MCF 10A (cell line): ENCODE measurements at places on chromosomes 6 and 20. TPM values are rescaled to one million over a fixed set of nuclear protein-coding genes. Genes with fewer than 3 reads are reported as not detected.
A peak's percentile ranks its signal among the peaks of the same experiment; 100 is the strongest.

DNA sequence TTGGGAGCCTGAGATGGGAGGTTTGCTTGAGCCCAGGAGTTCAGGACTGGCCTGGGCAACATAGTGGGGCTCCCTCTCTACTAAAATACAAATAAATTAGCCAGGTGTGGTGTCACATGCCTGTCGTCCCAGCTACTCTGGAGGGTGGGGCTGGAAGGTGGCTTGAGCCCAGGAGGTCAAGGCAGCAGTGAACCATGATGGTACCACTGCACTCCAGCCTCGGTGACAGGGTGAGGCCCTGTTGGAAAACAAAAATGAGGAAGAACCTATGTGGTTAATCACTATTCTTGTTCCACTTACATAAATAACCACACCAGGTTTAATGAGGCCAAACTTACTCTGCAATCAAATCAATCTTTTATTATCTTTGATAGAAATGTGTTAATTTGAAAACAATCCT, 5.4 kb downstream of the PPDPF start:
- DNase-seq: no peak
- H3K27me3 ChIP-seq: no peaks in the 10 kb centered on the region
- H3K36me3 ChIP-seq: peaks cover 34% of the 10 kb centered on the region
- H3K27ac ChIP-seq: no peak overlapping the region

DNA sequence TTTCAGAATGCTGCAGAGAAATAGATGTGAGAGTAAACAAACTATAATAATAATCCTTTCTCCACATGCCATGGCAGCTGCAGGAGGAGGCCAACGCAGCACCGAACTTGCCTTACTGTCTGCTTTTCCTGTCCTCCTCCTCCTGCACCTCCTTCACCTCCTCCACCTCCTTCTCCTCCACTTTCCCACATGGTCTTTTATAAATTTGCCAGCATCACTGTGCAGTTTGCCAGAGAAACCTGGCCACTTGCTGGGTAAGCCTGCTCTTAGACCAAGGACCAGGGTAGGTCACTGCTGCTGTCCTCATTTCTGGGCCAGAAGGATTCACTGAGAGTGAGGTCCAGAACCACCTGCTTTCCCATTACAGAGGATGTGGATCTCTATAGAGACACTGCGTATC, 8.7 kb downstream of the SGK1 start:
- H3K4me3 ChIP-seq: no peak overlapping the region
- H3K36me3 ChIP-seq: no peaks in the 10 kb centered on the region
- H3K27me3 ChIP-seq: no peaks in the 10 kb centered on the region
- no peak for DNase-seq

DNA sequence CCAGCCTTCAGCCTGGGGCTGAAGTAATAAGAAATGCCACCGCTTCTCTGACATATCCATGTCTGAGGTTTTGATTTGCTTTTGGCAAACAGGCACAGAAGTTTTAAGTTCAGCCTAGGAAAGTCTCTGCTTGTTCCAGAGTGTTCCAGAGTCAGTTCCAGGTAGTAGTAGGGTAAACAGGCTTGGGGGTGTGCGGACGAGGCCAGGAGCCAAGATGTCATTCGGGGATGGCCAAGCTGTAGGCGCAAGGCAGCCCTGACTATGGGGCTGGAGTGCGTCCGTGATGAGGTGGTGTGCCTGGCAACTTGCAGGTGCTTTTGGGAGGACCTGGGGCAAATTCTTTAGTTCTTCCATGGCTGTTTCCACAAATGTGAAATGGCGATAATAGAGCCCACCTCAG, 60.3 kb downstream of the IRF4 start:
- no peak overlapping the region for H3K27ac ChIP-seq
- H3K27me3 ChIP-seq: peaks cover 17% of the 10 kb centered on the region
- H3K4me1 ChIP-seq: no peaks in the 10 kb centered on the region
- DNase-seq: no peak
- no peaks in the 10 kb centered on the region for H3K36me3 ChIP-seq

GRCh38 chr6:125818772-125819260, 28.1 kb downstream of the NCOA7 start:
- H3K27ac ChIP-seq: no peak overlapping the region
- H3K4me1 ChIP-seq: peaks cover 34% of the 10 kb centered on the region
- H3K27me3 ChIP-seq: no peaks in the 10 kb centered on the region

DNA sequence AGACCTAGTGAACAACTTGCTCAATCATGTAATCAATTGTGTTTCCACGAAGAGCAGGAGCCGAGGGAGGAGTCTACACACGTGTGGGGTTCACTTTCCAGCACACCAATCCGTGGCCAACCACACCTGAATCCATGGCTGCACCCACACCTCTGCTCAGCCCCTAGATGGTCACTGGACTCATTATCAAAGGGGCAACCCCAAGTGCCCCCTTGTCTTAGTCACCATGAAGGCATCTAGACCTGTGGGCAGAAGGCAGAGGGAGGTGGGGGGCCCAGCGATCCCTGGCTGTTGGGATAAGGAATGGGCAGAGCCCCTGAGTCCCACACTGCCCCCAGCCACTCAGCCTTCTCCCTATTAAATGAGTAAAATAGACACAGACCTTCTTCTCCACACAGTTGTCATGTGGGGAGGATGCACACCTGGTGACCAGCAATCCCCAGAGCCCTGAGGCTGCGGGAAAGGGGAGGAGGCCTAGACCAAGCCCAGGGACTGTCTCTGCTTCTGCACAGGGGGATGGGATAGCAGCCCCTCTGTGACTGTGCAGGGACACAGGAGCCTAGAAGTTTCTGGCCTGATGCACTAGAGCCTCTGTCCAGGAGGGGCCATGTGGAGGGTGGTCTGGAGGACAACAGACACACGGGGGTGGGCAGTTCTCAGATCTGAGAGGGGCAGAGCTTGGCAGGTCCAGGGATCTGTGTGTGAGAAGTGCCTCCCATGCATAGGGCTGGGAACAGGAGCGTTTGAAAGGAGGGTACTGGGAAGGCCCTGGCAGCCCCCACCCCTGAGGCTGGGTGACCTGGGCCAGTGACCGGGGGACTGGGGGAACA, 1.9 kb upstream of the RAET1L start:
- no peaks in the 10 kb centered on the region for H3K27me3 ChIP-seq
- H3K4me3 ChIP-seq: no peak overlapping the region

DNA sequence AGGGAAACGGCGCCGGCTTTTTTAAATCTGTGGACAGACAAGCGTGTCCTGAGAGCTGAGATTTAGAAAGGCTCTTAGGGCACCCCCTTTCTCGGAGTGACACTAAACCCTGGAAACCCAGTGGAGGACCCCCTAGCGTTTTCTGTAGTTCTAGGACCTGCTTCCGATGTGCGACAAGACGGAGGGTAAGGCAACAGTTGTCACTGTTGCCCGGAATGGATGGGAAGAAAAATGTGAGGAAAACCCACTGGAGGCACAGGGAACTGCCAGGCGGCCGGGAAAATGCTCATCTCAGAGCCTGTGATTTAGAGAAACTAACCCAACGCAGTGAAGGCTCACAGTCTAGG, 551 bp upstream of the ATP5F1E start:
- H3K4me1 ChIP-seq: peaks cover 28% of the 10 kb centered on the region
- H3K4me3 ChIP-seq: peak overlapping the region; percentile 90

- no peaks in the 10 kb centered on the region for H3K36me3 ChIP-seq
- DNase-seq: no peak
- peaks cover 39% of the 10 kb centered on the region for H3K27me3 ChIP-seq
- no peaks in the 10 kb centered on the region for H3K4me1 ChIP-seq
- H3K4me3 ChIP-seq: no peak overlapping the region
Observed at GRCh38 chr6:125434760-125435159, 133.0 kb upstream of the HDDC2 start.

GRCh38 chr6:134170844-134171243, 118.4 kb upstream of the SLC2A12 start:
- H3K4me3 ChIP-seq: peak overlapping the region; percentile 95
- peaks cover 78% of the 10 kb centered on the region for H3K36me3 ChIP-seq
- no peak for DNase-seq

GRCh38 chr6:68343901-68344300, 291.2 kb upstream of the ADGRB3 start:
- H3K27ac ChIP-seq: no peak overlapping the region
- H3K4me3 ChIP-seq: no peak overlapping the region
- H3K27me3 ChIP-seq: no peaks in the 10 kb centered on the region
- DNase-seq: peak; percentile 70

- H3K4me1 ChIP-seq: peaks cover 42% of the 10 kb centered on the region
- peak overlapping the region; percentile 95 for H3K27ac ChIP-seq
- peak; percentile 84 for DNase-seq
- no peaks in the 10 kb centered on the region for H3K27me3 ChIP-seq
- peaks cover 17% of the 10 kb centered on the region for H3K36me3 ChIP-seq
Observed at GRCh38 chr6:33620158-33620855, 815 bp upstream of the ITPR3 start.

GRCh38 chr20:33276303-33277113, 6.5 kb upstream of the BPIFB1 start:
- no peaks in the 10 kb centered on the region for H3K36me3 ChIP-seq
- no peak for DNase-seq
- peaks cover 50% of the 10 kb centered on the region for H3K27me3 ChIP-seq
- no peaks in the 10 kb centered on the region for H3K4me1 ChIP-seq

DNA sequence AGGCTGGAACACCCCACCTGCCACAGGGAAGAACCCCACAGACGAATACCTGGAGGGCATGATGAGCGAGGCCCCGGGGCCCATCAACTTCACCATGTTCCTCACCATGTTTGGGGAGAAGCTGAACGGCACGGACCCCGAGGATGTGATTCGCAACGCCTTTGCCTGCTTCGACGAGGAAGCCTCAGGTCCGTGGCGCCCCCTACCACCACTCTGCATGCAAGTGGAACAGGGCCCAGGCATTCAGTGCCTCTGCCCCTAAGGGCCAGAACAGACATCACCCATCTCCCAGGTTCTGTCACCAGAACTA, 6.6 kb downstream of the MYL9 start:
- DNase-seq: no peak
- no peak overlapping the region for H3K4me3 ChIP-seq
- peaks cover 8% of the 10 kb centered on the region for H3K36me3 ChIP-seq
- H3K4me1 ChIP-seq: peaks cover 8% of the 10 kb centered on the region
- no peaks in the 10 kb centered on the region for H3K27me3 ChIP-seq

- no peak overlapping the region for H3K4me3 ChIP-seq
- H3K4me1 ChIP-seq: peaks cover 13% of the 10 kb centered on the region
- H3K27ac ChIP-seq: no peak overlapping the region
- H3K27me3 ChIP-seq: no peaks in the 10 kb centered on the region
Observed at GRCh38 chr6:56555438-56555872, 87.2 kb downstream of the DST start.

- H3K27ac ChIP-seq: no peak overlapping the region
- peaks cover 19% of the 10 kb centered on the region for H3K27me3 ChIP-seq
- DNase-seq: no peak
- H3K4me1 ChIP-seq: no peaks in the 10 kb centered on the region
Observed at GRCh38 chr20:46931699-46932098, 37.1 kb downstream of the EYA2 start.

DNA sequence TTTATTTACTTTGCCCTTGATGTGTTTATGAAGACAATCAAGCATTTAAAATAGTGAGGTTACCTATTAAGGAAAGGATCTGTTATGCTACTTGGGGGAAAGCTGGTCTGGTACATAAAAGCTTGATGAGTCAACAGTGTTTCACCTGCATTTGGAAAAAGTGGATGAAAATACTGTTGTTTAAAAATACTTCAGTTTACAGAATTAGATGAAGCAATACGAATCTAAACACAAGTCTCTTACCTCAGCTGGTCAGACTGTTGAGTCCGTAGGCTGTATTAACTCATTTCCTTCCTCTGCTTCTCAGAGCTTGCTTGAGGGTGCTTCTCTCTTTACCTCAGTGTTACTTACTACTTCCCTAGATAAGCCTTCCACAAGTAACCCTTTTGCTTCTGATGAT, 36.1 kb downstream of the NKX2-4 start:
- peak overlapping the region; percentile 16 for H3K27ac ChIP-seq
- H3K27me3 ChIP-seq: no peaks in the 10 kb centered on the region
- DNase-seq: peak; percentile 52
- peaks cover 29% of the 10 kb centered on the region for H3K4me1 ChIP-seq
- peaks cover 66% of the 10 kb centered on the region for H3K36me3 ChIP-seq

DNA sequence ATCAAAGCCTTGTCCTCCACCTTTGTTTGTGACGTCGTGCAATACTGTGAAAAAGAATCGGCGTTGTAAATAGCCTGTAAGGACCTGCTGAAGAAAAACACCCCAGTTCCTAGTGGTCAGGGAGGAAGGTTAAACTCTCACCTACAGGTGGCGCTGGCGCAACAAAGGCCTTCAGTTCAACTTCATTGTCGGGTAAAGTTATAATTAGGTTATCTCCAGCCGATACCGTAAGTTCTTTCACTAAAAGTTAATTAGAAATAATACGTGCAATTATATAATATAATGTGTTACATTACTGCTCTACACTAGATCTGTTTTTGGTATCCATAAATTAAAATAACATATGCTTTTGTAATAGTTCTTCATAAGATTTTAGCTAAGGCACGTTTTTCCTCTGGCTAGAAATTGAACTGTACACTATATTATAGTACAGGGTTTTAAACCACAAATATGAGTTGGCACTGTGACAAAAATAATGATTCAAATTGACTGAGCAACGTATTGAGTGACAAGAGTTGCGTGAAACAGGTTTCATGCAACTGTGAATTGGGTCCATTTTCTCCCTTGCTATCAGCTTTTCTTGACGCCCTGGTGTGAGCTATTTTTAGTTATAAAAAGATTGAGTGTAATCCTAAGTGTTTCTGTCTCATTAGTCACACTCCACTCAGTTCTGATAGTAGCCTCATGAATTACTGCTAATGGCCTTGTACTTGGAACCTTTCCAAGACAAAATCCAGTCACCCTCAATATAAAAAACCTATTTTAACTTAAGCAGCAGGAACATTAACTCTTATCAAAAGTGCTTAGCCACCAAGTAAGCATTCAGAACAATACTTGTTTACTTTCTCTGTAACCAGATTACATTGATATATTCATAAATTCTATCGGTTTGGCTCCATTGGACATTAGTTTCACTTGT, 62.3 kb downstream of the KIAA0319 start:
- H3K27me3 ChIP-seq: peaks cover 14% of the 10 kb centered on the region
- H3K27ac ChIP-seq: peak overlapping the region; percentile 13
- H3K36me3 ChIP-seq: no peaks in the 10 kb centered on the region
- peak; percentile 86 for DNase-seq
- peak overlapping the region; percentile 15 for H3K4me3 ChIP-seq
- peaks cover 10% of the 10 kb centered on the region for H3K4me1 ChIP-seq

DNA sequence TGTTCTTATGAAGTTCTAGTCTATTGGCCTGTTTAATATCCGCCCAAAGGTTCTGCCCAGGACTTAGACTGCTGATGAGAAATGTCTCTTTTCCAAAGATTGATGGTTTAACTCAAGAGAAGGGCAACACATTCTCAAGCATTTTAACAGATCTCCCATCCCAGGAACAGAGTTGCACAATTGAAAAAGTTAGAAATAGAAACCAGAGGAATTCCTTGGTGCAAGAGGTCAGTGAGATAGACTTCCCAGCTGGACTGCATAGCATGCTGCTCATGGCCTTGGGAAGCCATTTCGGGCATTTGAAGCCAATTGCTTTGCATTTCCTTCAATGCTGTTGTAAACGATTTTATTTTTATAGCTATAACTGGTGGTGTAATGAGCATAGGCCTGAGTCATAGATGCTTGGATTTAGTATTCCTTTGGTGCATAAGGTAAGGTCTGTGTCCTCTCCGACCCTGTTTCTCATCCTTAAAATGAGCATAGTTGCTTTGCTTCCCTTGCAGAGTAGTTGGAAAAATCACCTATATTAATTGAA, 292.2 kb upstream of the JAG1 start:
- DNase-seq: no peak
- no peaks in the 10 kb centered on the region for H3K27me3 ChIP-seq
- H3K27ac ChIP-seq: no peak overlapping the region
- H3K4me3 ChIP-seq: no peak overlapping the region

GRCh38 chr6:8080362-8081151, 16.4 kb upstream of the BLOC1S5 start:
- peaks cover 23% of the 10 kb centered on the region for H3K36me3 ChIP-seq
- H3K27ac ChIP-seq: peak overlapping the region; percentile 5
- no peaks in the 10 kb centered on the region for H3K27me3 ChIP-seq
- no peak overlapping the region for H3K4me3 ChIP-seq

Gene ADAM33
- total RNA-seq: not detected in 2 replicates

Gene LPA
- total RNA-seq: not detected in 2 replicates

Gene FKBP1C
- total RNA-seq: 0.23 and 0.25 TPM in 2 replicates

Gene ATF6B
- 65.6 and 86.5 TPM in 2 replicates for total RNA-seq
